ENCODE measurements at places on chromosomes 3 and 15.

GRCh38 chr15:57697588-57697987 is 8.9 kb upstream of the POLR2M start:
- DNase-seq: no peak

DNA sequence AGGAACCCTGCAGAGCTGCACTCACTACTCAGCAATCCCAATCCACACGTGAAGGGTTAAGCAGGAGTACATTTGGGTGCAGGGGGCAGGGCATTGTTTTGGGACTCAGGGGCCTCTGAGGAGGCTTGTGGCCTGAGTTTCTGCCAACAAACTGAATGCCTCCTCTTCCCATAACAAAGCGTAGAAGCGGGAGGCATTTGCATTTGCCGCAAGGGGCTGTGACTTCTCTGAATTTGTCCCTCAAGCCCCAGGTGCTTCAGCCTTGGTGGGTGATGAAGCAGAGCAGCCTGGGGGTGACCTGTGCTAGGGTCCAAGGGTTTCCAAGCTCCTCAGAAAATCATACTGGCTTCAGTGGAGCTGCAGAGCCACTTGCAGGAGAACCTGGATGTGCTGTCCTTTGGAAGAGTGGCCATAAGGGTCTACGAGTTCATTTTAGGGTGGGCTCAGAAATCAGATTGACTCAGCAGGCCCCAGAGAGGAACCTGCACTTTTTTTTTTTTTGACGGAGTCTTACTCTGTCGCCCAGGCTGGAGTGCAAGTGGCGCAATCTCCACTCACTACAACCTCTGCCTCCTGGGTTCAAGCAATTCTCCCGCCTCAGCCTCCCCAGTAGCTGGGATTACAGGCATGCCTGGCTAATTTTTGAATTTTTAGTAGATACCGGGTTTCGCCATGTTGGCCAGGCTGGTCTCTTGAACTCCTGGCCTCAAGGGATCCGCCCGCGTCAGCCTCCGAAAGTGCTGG is 1.4 kb upstream of the RPSA start:
- DNase-seq: no peak

- no peak for DNase-seq
Observed at GRCh38 chr3:195015021-195015420, 255.9 kb downstream of the XXYLT1 start.

DNA sequence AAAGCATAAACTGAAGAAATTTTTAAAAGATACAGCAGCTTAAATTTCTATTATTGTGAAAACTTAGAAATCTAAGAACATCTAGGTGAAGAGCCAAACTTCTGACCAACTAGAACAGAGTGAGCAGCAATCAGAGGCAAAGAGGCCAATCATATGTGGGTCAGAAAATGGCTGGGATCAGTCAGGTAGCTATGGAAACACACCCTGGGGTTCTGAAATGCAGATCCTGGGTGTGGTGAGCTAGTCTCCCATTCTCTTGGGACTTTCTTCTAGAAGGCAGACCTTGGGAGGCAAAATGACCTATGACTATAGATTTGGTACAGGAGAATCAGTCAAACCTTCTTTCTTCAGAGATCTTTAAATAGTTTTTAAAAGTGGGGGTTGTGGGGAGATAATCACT is 385.8 kb downstream of the TBC1D5 start:
- DNase-seq: no peak

GRCh38 chr15:93823971-93824913 is 407.1 kb upstream of the MCTP2 start:
- DNase-seq: no peak

- DNase-seq: no peak
Observed at GRCh38 chr3:46423588-46423987, 16.5 kb downstream of the CCRL2 start.

DNA sequence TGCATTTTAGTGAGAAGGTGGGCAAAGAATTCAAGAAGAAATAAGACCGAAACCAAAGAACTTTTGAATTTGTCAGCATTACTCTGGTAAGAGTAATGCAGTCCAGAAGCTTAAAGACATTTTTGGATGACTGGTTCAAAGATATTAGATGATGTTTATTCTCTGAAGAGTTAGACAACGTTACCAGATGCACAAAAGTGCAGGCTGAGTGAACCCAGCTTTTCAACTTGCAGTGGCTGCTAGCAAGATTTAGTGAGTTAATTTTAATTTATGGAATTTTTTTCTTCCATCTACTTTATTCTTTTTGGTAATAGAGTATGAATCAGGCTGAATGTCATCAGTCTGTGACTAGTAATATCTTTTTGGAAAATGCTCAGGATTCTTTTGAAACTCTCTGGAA is 267.3 kb upstream of the AZI2 start:
- no peak for DNase-seq

GRCh38 chr15:81863162-81863561 is 182.7 kb downstream of the MEX3B start:
- no peak for DNase-seq

DNA sequence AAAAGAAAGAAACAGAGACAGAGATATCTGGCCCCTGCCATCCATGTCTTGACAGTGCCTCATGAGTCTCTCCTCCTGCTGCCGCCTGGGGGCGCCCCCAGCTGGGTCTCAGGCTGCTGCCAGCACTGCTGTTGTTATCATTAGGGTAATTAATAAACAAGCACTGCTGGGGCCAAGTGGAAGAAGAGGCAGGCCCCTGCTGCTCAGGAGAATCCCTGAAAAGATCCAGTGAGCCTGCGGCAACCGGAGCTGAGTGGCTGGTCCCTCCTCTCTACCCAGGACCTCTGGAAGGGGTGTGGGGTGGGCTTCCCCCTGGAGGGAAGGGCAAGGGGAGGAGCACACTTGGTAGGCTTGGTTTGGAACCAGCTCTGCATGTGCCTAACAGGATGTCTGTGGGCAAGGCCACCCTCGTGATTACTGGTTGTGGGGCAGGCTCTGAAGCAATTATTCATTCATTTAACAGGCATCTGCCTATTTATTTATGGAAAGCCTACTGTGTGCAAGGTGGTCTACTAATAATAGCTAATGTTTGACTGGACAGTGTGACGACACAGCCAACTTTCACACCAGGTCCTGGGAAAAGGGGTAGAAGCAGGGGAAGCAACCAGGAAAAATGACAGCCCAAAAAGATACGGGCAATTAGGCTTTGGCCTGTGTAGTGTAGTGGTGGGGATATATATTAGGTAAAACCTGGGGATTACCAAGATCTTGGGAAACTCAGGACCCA is 1.2 kb upstream of the TYRO3 start:
- peak; percentile 32 for DNase-seq

DNA sequence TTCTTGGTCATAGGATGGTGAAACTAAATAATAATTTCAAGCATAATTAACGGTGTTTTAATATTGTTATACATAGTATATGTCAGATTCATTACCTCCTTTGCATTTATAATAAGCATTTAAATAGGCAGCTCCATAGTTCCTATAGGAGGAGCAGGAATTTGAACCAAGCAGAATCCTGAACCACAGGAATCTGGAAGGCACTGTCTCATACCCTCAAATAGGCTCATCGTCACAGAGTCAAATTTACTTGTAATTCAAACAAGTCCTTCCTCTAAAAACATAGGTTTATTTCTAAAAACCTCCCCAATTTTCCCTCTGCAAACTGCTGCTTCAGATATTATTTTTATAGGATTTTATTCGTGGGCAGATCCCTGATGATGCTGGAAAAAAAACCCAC is 376.3 kb upstream of the ARHGEF26 start:
- DNase-seq: no peak

- DNase-seq: no peak
Observed at GRCh38 chr3:138799822-138800221, 34.9 kb downstream of the PIK3CB start.

DNA sequence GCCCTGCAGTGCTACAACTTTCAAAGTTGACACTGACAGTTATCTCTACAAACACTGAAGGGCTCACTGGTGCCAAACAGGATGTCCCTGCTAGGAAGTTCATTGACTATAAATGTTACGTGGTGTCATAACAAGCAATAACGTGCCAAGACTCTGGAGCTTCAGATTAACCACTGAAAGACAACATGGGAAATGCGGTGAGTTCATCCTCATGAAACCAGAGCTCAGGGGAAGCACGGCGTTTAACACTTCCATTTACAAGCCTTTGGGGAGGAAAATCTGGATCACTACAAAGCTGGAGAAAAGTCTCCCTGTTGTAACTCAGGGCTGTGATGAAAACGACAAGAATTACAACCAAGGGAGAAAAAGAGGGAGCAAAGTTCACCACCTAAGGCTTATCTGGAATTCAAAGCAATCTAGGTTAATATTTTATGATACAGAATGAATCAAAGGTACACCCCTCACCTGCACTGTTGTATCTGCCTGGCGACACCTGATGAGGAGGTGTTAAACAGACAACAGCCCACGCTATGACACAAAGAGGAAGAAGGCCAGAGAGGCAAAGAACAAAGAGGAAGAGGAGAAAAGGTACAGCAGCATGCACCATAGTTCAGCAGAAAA is 27.0 kb downstream of the SHQ1 start:
- DNase-seq: no peak

DNA sequence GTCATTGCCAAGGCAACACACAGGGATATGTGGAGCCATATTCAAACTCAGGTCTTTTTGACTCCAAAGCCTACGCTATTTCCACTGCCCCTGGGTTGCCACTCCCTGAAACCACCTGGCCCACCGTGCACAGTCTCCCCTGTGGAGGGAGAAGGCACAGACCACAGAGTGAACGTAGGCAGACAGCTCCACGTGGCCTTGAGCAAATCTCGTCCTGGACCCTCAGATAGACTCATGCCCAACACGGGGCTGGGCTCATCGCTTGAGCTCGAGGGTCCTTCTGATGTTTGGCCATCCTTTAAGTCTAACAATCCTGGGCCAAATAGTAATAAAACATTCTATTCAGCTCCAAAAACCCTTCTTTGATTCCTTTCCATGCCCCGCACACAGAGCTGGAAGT is 72.0 kb downstream of the CPN2 start:
- no peak for DNase-seq

- DNase-seq: no peak
Observed at GRCh38 chr3:180828001-180828720, 84.3 kb upstream of the FXR1 start.

DNA sequence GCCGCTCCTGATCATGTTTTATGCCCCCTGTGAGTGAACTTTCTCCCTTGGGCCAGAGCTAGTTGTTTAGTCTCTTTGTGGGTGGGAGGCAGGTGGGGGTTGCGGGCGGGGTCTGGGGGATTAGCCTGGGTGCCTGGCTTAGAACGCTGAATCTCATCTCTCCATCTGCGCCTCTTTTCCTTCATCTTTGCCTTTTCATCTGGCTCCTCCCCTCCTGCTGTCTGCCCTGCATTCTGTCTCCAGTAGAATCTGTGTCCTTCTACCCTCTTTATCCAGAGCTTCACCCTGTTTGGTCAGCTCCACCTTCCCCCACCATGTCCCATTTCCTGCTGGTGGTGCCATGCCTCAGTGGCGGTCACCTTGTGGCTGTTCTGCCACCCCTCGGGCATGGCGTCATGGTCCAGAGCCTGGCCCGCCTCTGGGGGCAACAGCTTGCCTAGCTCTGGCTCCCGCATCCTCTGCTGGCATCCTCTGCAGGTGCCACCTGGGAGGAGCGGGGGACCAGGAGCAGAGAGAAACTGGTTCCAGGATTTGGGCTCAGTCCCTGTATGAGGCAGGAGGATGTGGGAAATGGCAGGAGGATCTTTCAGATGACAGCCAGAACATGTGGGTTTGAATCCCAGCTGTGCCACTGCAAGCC is 44.3 kb downstream of the PDIA5 start:
- no peak for DNase-seq

- DNase-seq: no peak
Observed at GRCh38 chr3:194715022-194715800, 29.5 kb downstream of the FAM43A start.

- no peak for DNase-seq
Observed at GRCh38 chr15:70936326-70936725, 43.7 kb downstream of the LRRC49 start.

GRCh38 chr3:72230774-72231379 is 445.9 kb upstream of the PROK2 start:
- no peak for DNase-seq
